ENCODE measurements at places on chromosomes 2 and 18.

- DNase-seq, result no peak
Measured at GRCh38 chr2:124702777-124703176, 677.7 kb downstream of the CNTNAP5 start.

DNA sequence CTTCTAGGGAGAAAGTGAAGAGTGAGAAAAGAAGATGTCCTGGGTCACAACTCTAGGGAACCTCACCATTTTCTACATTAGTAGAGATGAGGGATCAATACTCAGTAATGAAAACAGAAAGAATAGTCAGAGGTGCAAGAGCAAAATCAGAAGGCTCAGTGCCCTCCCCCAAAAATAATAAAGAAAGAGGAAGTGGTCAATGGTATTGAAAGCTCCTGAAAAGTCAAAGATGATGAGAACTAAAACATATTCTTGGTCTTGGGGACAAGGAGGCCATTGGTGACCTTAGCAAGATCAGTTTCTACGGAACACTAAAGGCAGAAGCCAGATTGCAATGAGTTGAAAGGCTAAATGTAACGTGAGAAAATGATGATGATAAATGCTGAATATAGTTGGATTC, 24.5 kb upstream of the MYO1B start:
- DNase-seq, result no peak

DNA sequence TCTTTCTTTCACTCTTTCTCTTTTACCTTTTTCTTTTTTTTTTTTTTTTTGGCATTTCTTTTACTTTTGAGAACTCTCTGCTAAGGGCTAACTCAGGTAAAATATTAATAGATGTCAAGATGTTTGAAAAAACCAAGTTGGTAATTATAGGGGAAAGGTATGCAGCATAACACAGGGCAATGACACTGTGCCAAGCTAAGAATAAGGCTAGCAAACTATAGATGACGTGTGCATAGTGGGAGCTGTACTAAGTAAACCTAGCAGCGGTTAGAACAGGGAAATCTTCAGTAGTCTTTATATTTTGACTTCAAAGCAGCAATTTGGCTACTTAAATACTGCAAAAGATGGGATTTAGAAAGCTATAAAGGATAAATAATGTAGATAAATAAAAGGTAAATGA, 415.4 kb upstream of the RGPD4 start:
- DNase-seq, result no peak

- DNase-seq, result no peak
Measured at GRCh38 chr2:173326806-173327205, 27.9 kb upstream of the CDCA7 start.

GRCh38 chr2:158529379-158530259, 72.9 kb downstream of the PKP4 start:
- no peak for DNase-seq

DNA sequence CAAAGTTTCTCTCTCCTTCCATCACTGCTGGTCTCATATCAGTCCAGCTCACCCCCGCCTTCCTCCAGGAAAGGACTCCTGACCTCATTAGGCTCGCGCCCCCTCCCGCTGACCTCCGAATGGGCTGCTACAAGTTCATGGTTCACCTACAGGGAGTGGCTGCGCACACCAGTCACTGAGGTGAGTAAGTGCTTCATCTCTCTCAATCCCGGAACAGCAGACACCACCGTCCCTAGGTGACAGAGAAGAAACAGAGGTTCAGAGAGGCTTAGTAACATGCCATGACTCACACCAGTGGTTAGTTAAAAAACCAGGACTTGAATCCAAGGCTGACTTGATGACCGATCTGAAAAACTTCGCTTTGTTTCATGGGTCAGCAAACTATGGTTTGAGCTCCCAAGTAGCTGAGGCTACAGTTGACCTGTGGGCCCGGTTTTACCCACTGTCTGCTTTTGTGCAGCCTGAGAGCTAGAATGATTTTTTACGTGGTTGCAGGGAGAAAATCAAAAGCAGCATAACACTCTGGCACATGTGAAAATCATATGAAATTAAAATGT, 42.0 kb downstream of the ZFP36L2 start:
- DNase-seq, result no peak

DNA sequence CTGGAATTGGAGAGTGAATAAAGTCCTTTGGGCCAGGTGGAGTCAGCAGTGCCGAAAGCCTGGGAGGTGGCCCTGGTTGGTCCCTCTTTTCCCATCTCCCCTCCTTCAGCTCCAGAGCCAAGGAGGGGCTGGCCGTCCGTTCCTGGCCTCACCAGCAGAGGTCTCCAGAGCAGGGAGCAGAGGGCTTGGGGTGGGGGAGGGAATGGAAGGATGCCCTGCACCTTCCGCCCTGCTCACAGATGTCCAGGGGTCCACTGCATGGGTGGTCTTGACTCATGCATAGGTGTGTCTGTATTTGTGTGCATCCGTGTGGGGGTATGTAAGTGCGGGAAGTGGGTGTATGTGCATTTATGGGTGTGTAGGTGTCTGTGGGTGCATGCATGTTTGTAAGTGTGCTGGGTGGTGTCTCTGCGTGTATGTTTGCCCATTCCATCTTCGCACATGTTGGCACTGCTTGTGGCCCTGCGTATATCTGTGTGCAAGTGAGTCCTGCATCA, 201.8 kb downstream of the ZFP36L2 start:
- no peak for DNase-seq

All from effector memory CD8-positive, alpha-beta T cell (primary cell).